CD4-positive, alpha-beta T cell treated with Interleukin-10 for 1 hour (primary cell): ENCODE measurements at places on chromosomes 7 and 10.

DNA sequence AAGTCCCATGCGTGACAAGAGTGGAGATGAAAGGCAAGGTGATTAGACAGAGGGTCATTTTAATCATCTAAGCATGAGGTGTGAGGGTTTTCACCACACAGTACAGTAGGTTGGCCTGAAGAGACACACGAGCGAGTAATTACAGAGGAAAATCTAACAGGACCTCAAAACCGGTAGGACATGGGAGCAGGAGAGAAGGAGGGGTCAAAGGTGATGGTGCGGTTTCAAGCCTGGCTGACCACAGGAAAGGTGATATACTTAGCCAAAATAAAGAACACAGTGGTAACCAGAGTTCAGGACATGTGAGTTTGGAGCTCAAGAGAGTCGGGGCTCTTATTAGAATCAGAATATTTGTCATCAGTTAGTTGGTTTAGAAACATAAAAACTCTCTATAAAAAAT, 20.0 kb downstream of the GLI3 start:
- no peak for DNase-seq

DNA sequence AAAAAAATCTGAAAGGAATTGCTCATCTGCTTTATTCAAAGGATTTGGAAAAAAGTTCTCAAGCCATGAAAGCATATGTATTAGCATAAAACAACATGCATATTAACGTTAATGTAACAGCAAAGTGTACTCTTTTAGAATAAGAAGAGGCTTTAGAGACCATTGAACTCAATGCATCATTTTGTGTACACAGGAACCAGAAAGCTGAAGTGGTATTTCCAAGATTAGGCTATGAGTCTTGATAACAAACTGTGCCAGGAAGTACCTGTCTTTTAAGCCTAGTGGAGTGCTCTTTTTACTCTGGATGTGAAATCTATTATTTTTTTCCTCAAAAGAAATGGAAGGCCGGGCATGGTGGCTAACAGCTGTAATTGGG, 164.2 kb downstream of the THSD7A start:
- no peak for DNase-seq

DNA sequence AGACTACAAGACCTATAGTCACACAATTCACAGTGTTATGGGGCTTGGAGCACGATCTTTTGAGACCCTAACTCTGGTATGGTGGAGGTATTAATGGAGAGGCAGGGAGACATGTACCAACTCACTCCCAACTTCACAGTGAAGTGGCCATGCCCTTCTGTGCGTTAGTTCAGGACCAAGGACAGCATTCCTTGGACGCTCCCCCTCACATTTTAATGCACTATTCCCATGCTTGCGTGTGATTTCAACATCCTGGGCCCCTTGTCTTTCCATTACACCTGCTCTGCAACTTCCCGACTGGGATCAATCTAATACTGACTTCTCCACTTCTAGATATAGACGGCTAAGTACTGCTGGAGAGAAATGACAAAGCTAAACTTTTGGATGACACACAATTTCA, 72.7 kb downstream of the PLCE1 start:
- no peak for DNase-seq

DNA sequence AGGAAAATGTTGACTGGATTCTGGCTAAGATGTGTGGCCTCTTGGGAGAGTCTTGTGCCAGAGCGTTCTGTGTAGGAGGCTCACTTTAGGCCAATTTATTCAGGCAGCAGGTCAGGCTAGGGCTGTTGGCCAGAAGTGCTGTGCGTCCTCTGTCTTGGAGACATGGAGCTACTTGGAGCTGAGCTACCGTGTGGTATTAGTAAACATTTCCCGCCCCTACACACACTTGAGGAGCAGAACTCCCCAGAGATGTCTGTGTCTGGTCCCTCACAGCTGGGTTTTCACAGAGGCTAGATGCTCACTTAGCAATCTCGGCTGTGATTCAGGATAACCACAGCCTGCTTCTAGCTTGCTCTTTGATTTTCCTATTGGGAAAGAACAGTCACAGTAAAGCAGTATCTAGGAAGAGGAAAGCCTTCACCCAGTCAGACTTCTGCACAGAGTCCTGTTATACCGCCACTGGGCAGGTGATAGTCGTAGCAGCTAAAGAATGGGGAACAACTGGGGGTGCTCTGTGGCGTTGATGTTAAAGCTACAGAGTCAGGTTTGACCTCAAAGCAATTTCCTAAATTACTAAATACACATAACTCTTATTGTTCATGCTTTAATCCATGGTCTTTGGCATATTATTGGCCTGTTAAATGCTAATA, 86.7 kb downstream of the MDFIC start:
- no peak for DNase-seq

DNA sequence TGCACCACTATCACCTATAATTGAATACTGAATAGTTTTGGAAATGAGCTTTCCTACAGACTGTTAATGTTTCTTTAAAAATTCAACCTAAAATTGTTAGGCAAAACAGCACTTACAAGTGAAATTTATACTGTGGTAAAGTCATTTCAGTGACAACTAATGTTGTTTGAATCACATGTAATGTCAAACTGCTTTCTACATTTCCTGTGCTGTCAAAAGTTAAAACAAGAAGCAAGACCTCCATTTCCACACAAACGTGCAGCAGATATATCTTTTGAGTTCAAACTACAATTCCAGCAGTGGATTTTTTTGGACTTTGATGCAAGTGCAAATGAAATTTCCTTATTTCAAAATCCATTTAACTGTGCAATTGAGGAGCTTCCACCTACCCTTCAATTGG, 199.8 kb downstream of the RNLS start:
- DNase-seq = no peak

DNA sequence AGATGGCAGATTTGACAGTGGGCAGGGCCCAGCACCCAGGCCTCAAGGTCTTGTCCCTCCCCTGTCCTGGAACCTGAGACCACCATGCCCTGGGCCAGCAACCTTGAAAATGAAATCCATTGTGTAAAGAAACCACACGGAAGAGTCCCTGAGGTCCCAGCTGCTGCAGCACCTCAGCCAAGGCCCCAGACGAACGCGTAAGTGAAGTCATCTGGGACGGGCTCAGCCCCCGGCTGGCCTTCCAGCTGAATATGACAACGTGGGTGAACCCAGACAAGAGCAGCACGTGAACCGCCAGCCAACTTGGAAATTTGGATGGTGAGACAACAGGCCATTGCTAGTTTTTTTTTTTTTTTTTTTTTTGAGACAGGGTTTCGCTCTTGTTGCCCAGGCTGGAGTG, 70.3 kb downstream of the CYTH3 start:
- DNase-seq = no peak

DNA sequence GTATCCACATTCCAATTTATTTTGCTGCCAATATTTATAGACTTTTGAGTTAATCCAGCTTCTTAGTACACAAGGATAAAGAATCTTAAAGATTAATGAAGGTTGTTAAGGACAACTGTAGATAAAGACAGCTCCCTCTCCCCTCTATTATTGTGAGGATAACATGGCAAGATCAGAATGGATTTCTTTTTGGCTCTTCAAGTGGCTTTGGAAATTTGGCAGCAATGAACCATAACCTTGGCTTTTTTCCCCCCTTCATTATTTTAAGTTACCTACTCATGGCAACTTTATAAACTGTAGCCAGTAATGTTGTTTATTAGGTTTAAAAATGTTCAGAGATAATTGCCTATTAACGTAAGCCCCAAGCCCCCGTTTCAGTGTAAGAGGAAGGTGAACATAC, 131.1 kb upstream of the SLC26A5 start:
- no peak for DNase-seq

GRCh38 chr10:50382576-50383023, 131.3 kb upstream of the ASAH2 start:
- DNase-seq = no peak

- no peak for DNase-seq
Observed at GRCh38 chr7:96361116-96361857, 39.4 kb upstream of the SLC25A13 start.

DNA sequence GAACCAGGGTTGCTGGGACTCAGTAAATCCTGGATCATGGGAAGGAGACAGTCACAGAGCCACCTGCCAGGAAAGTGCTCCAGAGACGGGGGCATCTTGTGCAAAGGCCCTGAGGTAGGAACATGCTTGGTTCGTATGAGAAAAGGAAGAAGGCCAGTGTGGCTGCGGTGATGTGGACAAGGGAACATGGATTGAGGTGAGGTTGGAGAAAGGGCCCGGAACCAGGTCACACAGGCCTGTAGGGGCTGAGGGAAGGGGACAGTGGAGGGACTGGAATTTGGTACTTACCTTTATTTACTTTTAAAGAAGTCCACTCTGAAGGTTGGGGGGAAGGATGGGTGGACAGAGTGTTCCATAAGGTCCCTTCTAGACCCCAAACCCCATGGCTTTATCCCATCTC, 32.9 kb upstream of the CXCL12 start:
- DNase-seq = no peak

- no peak for DNase-seq
Observed at GRCh38 chr7:32251659-32252058, 181.5 kb upstream of the PDE1C start.

DNA sequence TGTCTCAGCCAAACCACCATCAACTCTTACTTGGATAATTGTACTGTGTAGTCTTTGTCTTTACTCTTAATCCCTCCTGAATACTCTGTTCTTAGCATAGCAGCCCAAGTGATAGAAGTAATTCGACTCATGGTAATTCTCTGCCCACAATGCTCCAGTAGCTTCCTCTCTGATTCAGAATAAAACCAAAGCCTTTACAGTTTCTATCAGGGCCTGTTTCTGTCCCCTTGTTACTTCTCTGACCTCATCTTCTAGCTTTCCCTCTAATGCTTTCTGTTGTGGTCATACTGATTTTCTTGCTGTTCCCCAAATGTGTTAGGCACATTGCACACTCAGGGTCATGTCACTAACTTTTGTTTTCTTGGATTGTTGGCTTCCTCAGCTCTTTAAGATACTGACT, 8.0 kb downstream of the ZNF518A start:
- DNase-seq = no peak

GRCh38 chr10:69655124-69655867, 25.2 kb downstream of the FAM241B start:
- DNase-seq = no peak

DNA sequence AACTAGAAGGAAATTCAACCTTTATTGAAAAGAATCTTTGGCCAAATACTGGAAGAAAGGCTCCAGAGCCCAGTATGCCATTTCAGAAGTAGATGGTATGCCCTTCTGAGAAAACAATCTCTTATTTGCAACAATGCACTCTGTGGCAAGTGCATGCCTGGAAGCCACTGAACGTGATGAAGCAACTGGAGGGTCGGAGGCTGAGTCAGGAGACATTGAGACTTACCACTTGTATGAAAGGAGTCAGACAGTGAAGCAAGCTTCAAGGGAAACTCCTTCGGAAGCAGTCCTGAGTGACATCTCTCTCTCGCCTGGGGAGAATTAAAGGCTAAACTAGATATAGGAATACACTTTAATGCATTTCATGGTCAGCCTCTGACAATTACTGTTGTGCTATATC, 353.7 kb downstream of the NRG3 start:
- DNase-seq = no peak

- DNase-seq = no peak
Observed at GRCh38 chr7:113109718-113110117, 8.6 kb downstream of the SMIM30 start.

GRCh38 chr7:88842201-88842600, 46.7 kb upstream of the TEX47 start:
- DNase-seq = no peak

- no peak for DNase-seq
Observed at GRCh38 chr10:101617824-101618568, 29.9 kb downstream of the DPCD start.

DNA sequence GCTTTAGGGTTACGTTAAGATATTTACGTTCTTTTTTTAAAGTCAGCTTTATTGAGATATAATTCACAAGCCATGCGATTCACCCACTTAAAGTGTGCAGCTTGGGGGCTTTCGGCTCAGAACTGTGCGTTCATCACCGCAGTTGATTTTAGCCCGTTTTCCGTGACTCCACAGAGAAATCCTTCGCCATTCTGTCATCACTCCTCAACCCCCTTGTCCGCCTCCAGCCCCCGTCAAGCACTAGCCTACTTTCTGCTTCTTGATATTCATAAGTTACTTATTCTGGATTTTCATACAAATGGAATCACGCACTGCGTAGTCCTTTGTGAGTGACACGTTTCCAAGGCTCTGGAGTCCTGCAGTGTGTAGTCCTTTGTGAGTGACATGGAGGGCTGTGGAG, 20.4 kb downstream of the FAM20C start:
- no peak for DNase-seq

- DNase-seq = no peak
Observed at GRCh38 chr10:79936625-79937615, 12.0 kb downstream of the SFTPD start.

GRCh38 chr10:30494558-30494957, 60.6 kb downstream of the MAP3K8 start:
- no peak for DNase-seq

GRCh38 chr10:5813091-5813340, 218 bp downstream of the GDI2 start:
- DNase-seq = no peak

DNA sequence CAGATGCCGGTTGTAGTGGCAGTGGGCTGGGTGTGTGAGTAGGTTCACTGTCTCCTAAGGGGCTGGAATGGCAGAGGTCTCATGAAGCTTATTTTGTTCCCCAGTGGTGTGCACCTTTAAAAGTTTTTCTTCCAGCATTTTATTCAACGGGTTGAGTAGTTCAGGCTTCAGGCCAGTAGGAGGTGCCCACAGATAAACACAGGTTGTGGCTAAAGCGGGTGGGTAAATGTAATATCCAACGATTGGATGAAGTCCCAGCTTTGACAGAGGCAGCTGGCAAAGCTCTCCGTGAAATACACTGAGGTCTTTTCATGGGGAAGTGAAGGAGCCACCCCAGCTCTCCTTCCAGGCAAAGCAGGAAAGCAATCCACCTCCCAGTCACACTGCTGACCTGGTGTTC, 339.8 kb upstream of the LRRTM3 start:
- no peak for DNase-seq

- DNase-seq = peak; percentile 44
Observed at GRCh38 chr7:48087349-48087748, 1.7 kb upstream of the UPP1 start.

DNA sequence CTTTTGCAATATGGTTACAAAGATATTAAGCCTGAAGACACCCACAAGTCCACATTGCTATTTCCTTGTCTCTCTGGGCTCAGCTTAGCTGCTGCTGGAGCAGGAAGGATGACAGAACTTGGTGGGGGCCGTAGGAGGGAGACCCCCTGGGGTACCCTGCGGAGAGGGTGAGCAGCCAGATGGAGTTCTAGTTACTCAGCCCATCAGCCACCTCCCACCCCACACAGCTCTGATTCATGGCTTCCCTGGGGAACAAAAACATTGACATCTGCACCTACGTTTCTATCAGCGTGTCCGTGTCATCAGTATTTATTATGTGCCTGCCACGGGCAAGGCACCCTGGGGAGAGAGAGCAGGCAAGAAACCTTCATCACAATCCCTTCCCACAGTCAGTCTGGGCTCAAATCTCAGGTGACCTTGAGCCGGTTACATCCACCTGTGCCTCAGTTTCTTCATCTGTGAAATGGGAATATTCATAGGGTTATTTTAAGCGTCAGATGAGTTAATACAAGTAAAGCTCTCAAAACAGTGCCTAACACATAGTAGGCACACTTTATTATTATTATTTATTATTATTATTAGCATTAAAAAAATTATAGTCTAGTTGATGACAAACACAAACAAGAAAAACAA, 131.5 kb downstream of the C10orf105 start:
- DNase-seq = no peak
